Fibroblast of skin of right biceps (primary cell): ENCODE measurements at places on chromosomes 5 and 9.
A peak's percentile ranks its signal among the peaks of the same experiment; 100 is the strongest.

DNA sequence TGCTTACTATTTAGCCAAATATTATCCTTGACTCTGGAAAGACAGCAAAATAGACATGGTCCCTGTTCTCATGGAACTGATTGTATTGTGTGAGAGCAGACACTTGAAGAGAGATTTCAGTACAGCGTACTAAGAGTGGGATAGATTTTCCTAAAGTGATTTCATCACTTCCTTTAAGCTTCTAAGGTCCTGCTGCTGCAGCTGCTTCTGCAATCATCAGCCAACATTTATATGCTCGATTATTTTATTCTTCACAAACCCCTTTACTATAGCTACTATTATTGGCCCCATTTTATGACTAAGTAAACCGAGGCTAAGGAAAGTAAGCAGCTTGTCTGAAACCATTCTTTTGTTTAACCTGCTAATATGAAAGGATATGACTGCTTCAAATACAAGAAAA is 137.7 kb downstream of the SPATA31D1 start:
- DNase-seq = no peak

GRCh38 chr5:142293486-142293885 is 31.3 kb downstream of the SPRY4 start:
- peak; percentile 47 for DNase-seq

GRCh38 chr5:135375040-135375793 is 23.8 kb downstream of the MACROH2A1 start:
- DNase-seq = no peak

GRCh38 chr9:70093944-70094343 is 50.3 kb downstream of the MAMDC2 start:
- DNase-seq = no peak

GRCh38 chr5:14164164-14165163 is 21.3 kb downstream of the TRIO start:
- no peak for DNase-seq

DNA sequence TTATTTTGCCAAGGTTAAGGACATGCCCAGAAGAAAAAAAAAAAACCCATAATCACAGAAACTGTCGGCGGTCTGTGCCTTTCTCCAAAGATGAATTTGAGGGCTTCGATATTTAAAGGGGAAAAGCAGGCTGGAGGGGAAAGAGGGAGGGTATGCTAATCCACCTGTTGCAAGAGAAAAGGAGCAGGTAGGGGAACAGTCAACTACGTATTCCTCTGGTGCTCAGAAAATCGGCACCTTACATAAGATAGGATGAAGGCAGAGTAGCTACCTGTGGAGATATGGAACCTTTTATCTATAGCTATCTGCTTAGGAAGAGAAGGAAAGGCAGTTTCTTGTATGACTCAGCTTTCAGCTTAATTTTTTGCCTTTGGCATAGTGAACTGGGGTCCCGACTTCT is 77.7 kb downstream of the PTCD2 start:
- no peak for DNase-seq

GRCh38 chr5:99315413-99316183 is 386.8 kb upstream of the CHD1 start:
- no peak for DNase-seq

DNA sequence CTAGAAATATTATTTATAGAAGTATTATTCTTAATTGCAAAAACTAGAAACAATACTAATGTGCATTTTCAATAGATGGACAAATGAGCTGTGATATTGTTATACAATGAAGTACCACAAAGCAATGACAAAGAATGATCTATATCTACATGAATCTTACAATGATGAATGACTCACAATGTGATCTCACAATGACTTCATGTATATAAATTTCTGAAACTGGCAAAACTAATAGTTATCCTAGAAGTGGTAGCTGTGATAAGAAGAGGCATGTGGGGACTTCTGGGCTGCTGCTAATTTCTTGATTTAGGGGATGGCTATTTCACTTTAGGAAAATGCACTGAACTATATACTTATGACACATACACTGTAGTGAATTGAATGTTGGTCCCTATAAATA is 396.0 kb upstream of the ZNF608 start:
- DNase-seq = peak; percentile 52

DNA sequence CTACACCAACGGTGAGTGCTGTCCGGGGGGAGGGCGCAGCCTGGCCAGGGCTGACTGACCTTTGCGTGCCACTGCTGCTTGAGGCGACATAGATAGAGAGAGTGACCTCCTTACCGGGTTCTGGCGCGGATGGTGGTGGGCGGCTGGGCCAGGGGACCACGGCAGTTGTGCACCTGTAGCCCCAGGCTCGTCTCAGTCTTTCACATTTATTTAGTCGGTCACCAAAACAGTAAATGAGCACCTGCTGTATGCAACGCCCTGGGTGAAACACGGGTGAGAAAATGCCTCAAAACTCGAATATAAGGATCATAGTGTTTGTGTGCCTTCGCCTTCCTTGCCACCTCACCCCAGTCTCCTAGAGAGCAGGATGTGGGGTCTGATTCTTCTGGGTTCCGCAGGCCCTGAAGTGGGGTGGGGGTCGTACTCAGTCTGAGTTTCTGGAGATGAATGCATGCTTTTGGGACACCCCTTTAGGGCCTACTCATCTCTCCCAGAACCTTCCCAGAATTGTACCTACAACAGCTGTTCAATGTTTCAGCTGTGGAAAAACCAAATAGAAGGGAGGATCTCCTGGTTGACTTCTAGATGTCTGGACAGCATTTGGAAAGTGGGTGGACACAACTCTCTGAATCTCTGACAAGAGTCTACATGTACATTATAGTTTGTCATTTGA is 714 bp downstream of the SEC24A start:
- no peak for DNase-seq

DNA sequence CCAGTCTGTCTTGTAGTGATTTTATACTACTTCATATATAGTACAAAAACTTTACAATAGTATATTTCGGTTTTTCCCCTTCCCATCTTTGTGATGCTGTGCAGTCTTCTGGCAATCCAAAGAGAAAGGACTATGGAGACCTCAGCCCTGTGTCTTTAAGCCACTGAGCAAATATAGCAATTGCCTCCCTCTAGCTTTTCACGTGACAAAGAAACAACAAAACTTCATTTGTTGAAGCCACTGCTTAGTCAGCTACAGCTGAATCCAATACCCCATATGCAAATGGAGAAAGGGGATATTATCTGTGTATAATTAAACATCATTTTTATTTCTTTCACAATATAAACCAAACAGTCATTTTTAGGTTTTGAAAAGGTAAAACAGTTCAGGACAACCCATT is 142.8 kb upstream of the STK32A start:
- no peak for DNase-seq

GRCh38 chr5:143108498-143109128 is 294.9 kb downstream of the NR3C1 start:
- DNase-seq = no peak

DNA sequence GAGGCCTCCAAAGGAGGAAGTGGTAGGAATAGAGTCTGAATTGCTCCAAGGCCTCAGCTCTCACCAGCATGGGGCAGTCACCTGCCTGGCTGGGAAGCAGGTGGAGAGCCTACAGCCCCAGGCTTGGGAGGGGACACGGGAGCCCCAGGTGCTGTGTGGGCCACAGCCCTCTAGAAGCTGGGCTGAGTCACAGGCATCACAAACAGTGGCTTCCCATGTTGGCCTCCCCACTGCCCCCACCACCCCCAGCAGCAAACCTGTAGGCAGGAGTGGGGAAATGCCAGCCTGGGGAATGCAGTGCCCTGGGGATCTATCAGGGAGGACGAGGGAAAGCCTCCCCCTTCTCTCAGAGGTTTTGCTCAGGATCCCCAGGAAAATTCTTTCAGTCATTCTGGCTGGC is 309.6 kb downstream of the SLIT3 start:
- no peak for DNase-seq

DNA sequence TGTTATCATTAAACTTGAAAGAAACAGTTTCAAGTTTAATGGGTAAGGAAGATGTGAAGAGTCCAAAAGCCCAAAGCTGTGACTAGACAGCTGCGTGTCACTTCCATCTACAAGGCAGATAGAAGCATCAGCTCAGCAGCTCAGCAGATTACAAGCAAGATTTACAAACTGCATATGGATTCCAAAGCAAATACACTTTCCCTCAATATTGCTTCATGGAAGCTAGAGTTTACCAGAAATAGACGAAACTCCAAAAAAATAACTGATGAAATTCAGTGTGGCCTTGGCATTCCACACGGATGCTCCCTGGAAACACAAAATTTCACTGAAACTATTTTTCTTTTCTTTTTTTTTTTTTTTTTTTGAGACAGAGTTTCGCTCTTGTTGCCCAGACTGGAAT is 17.9 kb downstream of the MYO10 start:
- DNase-seq = peak; percentile 49

DNA sequence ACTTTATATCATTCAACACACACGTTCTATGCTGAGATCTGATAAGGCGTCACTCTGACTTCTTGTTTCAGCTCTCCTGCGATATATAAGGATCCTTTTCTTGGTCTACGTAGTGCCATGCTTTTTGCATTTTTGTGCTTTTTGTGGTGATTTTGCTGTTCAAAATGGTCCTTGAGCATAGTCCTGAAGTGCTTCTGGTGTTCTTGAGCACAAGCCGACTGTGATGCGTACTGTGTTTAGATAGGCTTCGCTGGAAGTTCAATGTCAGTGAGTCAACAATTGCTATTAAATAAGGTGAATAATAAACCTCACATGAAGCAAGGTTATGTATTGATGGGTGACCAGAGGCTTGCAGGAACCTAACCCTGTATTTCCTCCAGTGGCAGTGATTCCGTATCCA is 46.8 kb downstream of the ACO1 start:
- DNase-seq = peak; percentile 25

DNA sequence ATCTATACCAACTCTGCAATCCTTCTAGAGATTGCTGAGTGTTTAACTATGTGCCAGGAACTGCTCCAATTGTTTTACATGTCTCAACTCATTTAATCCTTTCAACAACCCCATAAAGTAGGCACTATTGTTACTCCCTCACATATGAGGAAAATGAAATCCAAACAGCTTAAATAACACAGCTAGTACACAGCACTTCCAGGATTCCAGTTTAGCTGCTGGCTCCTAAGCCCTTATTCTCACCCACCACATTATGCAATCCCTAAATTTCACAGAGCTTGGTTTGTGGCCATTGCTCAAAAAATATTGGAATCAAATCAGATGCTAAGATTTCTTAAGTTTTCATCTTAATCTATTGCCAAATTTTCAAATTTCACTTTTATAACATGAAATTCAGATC is 84.9 kb downstream of the PRELID2 start:
- DNase-seq = no peak

- no peak for DNase-seq
Observed at GRCh38 chr5:86645885-86646284, 28.1 kb downstream of the COX7C start.

- peak; percentile 96 for DNase-seq
Observed at GRCh38 chr9:116549061-116549664, 137.9 kb upstream of the TRIM32 start.

DNA sequence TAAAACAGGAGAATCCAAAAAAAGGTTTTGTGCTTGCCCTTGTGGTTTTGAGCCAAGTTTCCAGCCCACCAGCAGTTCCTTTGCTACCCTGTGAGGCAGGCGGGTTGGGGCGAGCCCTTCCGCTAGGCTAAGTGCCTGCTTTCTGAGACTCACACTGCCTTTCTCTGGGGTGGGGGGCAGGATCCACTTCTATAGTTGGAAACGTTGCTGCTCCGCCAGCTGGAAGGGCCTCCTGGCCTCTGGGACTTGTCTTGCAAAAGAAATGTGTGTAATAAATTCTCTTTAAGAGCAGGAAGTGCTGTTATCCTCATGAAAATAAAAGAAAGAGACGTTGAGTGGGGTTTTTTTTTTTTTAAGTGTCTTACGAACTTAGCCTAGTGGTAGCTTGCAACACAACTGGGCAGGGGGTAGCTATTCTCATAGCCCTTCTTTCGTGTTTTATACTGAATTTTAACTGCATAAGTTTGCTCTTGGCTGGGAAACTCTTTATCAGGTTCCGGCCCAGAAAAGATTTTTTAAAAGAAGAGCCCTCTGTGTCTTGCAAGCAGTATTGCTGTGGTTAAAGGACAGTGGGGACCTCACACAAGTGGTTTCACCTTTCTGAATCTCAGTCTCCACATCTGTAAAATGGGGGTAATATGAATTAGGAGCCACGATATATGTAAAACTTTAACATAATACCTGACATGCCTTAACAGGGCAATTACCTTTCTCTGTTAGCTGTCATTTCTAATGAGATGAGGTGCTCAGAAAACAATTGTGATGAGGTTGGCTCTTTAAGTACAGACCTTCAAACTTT is 19.8 kb downstream of the JADE2 start:
- peak; percentile 47 for DNase-seq

GRCh38 chr9:710951-711745 is 130.3 kb upstream of the DMRT1 start:
- no peak for DNase-seq

GRCh38 chr9:126440940-126441339 is 114.3 kb downstream of the MVB12B start:
- peak; percentile 84 for DNase-seq

DNA sequence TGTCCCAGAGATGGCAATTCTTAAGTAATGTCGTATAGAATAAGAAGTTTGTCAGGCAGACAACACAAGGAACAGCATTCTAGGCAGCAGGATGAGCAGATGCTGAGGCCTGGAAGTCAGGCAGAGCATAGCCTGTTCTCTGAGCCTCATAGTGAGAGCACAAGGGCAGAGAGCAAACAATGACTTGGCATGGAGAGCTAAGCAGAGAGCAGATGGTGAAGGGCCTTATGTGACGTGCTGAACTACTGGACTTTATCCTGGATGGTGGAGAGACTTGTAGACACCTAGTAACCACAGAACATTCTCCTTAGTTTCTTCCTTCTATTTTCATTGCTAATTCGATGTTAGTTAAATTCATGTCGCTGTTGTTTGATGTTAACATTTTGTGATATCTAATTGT is 60.1 kb downstream of the KCTD16 start:
- DNase-seq = no peak

DNA sequence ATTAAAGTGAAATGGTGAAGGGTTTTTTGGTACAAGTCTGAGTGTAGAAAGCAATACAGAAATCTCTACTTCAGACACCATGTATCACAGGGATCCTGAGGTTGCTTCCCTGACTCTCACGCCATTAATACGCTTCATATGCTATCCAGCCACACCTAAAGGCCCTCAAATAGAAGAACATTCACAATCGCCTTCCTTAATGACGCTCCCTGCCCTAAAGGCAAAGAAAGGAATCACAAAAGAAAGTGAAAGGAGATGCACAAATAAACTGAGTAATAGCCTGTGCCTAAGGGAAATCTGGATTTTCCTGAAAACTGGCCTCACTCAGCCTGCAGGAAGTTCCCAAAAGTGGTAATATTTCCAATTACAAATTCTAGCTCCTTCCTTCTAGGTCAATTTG is 1002.7 kb upstream of the DMAC1 start:
- DNase-seq = no peak

GRCh38 chr5:157892974-157893373 is 34.0 kb upstream of the CLINT1 start:
- no peak for DNase-seq
